HL-60 (cell line): ENCODE measurements at places on chromosomes 12 and 14.

DNA sequence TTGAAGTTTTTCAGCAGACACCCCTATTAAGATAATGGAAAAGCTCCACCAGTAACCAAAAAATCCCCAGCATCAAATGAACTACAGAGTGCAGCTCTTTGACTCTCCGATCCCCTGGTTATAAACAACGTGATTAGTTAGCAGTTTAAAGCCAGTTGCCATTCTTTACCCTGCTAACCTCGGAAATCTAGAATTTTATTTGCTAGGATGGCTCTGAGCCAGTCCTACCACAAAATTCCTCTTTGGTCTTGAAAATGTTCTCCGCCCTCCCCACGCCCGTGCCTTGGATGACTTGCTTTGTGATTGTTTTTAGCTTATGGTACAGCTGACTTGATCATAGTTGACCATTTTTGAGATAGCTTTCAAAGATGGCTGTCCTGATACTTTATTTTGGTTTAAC is 1.2 kb downstream of the KLHDC2 start:
- DNase-seq, result no peak

DNA sequence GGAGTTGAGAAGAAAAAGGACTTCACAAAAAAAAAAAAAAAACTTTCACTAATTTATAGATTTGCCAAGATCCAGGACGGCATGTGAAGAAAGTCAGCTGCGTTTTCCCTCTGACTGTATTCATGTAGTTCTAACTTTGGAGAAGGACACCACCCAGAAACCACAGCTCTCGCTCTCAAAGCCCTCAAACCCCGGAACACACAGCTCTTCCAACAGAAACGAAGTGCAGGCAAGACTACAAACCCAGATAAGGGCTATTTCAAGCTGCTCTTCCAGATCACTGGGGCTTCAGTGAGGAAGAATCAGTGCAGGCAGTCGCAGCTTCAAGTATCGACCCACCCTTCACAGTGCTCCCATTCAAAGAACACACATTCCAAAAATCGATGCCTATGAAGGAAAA is 13.2 kb downstream of the KCNH5 start:
- DNase-seq, result no peak

DNA sequence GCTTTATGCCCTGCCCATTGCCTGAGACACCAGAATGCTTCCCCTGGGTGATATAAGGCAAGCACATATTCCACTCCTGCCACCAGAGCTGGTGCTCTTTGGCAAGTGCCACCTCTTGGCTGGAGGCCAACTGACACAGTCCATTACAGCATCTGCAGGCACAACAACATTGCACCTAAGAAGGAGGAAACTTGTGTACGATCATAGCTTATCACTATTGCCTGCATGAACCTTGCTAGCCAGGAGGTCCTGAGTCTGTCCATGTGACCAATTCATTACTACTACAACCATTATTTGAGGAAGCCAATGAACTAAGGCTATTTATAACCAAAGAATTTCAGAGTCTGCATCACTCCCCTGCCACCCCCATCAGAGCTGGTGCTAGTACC is 119.8 kb upstream of the SCAF11 start:
- DNase-seq, result no peak

- DNase-seq, result no peak
Observed at GRCh38 chr14:69658664-69659261, 47.4 kb downstream of the SUSD6 start.

DNA sequence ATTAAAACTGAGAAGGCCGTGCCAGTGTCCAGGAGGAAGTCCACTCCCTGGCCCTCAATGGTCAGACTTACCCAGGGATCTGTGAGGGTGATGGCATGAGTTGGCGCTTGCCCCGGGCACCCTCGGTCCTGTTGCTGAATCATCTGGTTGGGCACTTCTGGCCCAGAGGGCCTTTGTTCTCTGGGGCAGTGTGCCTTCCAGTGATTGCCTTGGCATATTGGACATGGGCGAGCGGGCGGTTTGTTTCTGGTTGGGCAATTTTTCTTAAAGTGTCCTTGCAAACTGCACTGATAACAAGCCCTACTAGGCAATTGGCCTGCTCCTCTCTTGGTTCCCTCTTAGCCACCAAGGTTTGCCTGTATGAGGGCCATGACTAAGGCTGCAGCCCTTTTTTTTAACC is 69.5 kb upstream of the ZDHHC17 start:
- no peak for DNase-seq

DNA sequence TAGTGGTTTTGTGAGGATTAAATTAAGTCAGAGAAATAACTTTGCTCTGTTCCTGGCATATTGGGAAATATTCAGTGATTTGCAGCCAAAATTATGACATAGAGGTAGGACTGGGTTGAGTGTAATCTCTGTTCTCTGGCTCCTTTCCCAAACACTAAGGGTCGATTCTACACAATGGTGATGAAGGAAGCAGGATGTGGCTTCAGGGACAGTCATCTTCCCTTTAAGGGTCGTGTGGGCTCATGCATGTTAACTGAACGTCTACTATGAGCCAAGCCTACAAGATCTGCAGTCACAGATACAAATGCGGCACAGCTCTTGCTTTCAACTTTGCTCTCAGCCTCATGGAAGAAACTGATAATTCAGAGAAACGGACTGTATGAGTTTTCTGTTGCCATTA is 381.6 kb downstream of the VRK1 start:
- DNase-seq, result no peak

DNA sequence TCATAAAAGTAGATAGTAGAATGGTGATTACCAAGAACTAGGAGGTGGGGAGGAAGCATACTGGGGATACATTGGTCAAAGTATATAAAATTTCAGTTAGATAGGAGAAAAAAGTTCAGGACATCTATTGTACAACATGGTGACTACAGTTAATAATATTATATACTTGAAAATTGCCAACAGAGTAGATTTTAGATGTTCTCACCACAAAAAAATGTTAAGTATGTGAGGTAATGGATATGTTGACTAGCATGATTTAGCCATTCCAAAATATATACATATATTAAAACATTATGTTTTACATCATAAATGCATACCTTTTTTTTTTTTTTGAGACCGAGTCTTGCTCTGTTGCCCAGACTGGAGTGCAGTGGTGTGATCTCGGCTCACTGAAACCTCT is 31.0 kb downstream of the TMEM116 start:
- DNase-seq, result no peak

DNA sequence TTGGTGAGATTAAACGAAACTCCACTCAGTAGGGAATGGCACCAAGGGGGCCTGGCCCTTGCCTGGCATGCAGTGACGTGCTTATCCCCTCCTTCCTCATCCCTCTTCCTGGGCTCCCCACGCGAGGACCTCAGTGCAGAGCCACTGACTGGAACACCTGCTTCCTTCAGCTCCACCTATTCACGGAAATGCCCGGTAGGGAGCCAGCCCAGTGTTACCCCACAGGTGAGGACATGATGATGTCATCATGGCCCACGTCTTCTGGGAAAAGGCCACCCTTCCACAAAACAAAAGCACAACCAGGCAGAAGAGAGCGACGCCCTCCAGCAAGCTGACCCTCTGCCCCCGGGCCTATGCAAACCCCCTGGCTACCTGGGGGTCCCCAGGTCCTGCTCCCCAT is 42.1 kb downstream of the CCDC85C start:
- no peak for DNase-seq

- DNase-seq, result no peak
Observed at GRCh38 chr14:58796242-58797009, 158.7 kb downstream of the DACT1 start.

GRCh38 chr12:111435661-111436201 is 30.0 kb downstream of the SH2B3 start:
- DNase-seq, result no peak

DNA sequence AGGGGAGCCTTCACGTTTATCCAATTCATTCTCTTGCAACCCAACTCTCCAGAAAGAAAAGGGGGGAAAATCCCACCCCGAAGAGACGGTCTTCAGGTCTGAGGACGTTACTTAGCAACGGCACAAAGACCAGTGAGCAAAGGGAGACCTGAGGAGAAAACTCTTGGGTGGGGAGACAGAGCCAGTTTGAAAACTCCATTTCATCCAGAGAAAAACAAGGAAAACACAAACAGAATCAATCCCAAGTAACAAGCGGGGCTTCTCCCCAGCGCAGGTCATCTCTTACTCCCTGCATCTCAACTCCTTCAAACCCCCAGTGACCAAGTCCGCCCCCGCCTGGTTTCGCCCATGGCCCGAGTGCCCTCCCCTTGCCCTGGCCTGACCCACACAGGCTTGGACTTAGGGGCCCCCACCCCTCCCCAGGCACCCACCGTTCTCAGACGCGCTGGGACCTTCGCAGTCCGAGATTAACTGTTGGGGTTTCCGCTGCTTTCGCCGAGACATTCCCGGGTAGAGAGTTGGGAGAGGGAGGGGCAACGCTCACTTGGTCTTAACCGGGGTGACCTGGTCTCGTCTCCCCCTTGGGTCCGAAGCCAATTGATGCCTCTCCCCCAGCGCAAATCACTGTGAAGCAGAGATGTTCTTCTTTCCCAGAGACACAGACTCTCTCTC is 10.4 kb upstream of the SALL2 start:
- DNase-seq, result no peak

- no peak for DNase-seq
Observed at GRCh38 chr12:15429262-15429661, 107.0 kb downstream of the PTPRO start.

- DNase-seq, result no peak
Observed at GRCh38 chr12:78759367-78759766, 105.2 kb upstream of the SYT1 start.

GRCh38 chr14:19828314-19828713 is 24.7 kb downstream of the OR4N2 start:
- DNase-seq, result no peak

GRCh38 chr14:68331426-68331825 is 461.4 kb downstream of the ZFP36L1 start:
- DNase-seq, result no peak

DNA sequence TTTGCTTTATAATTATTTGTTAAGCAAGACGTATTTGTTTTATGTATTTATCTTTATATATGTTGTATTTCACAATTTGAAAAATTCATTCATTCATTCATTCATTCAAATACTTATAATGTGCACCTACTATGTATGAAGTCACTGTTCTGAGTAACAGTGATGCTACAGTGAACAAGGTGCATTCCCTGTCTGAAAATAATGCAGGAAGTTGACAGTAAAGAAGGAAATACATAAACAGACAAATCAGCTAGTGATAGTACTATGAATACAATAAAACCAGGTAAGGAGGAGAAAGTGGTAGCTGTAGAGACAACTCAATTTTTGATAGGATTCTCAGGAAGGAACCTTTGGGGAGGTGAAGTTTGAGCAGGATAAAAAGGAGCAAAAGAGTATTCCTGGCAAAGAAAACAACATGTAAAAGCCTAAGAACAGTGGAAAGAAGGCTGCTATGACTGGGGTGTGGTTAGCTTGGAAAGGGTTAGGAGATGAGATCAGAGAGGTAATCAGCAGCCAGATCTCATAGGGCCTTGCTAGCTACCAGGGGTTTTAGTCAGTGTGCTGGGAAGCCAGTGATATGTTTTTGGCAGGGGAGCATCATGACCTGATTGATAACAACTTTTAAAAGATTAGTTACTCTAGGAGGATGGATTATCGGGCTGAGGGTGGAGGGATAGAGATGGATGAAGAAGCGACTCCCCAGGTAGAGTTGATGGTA is 17.4 kb downstream of the BICDL1 start:
- no peak for DNase-seq

GRCh38 chr14:105249182-105250007 is 1.1 kb downstream of the BTBD6 start:
- DNase-seq, result no peak

GRCh38 chr12:13171921-13172859 is 24.3 kb upstream of the EMP1 start:
- DNase-seq, result no peak

DNA sequence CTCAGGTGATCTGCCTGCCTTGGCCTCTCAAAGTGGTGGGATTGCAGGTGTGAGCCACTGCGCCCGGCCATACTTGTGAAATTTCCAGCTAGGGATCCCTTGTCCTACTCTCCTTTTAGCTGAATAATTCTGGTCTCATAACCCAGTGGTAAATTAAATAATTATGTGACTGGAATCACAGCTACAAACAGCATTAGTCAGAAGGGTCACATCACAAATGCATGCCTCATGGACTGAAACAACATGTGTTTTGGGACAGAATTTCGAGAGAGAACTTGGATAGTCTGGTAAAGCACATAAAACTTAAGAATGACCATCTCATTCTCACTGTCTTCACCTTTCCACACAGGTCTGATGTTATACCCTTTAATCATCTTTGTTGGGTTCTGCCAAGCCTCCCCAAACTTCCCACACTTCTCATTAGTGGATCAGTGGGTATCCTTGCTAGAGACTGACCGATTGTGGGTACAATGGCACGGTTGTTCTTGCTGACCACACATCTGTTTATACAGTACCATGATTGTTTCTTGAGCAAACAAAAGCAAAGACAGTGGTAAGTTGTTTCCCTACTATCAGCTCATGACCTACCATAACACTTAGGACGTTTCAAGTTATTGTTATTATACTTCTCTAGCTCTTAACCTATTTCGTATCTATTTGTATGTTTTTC is 5.1 kb downstream of the GPRC5D start:
- no peak for DNase-seq

- DNase-seq, result no peak
Observed at GRCh38 chr14:82778008-82778590, 1244.4 kb upstream of the SEL1L start.

DNA sequence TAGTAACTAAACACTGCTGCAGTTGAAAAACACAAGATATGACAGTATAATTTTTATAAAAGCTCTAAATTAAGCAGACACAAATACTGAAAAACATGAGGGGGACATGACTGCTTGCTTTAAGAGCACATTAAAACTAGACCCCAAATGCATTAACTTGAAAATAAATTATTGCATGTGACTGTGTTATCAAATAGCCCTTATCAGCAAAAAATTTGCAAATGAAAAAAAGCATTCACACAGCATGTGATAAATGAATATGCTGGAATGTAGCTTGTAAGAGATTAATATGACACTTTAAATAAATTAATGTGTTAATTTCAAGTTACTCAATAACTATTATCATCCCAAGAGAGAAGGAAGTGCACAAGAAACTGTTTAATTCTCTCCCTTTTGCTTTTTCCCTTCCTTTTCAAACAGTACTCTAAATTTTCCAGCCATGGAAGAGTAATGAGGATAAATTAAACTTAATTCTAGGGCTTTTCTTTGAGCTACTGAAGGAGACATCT is 1422.1 kb upstream of the FLRT2 start:
- DNase-seq, result no peak

DNA sequence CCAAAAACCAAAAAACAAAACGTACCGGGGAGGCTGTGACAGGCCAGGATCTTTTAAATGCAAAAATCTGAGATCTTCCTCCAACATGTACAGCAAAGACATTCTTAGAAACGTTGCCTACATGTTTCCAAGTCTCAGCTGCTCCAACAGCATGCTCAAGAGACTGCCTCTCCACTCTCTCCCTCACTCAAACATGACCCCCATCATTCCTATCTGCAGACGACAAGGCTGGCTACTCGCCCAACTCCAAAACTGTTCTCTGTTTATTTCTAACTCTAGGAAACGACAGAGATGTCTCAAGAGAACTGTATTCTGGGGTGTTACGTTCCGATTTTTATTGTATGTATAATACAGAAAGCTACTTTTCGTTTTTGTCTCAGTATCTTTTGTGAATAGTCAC is 57.5 kb upstream of the TMCC3 start:
- DNase-seq, result no peak
